ENCODE measurements at places on chromosomes 3 and 15.

DNA sequence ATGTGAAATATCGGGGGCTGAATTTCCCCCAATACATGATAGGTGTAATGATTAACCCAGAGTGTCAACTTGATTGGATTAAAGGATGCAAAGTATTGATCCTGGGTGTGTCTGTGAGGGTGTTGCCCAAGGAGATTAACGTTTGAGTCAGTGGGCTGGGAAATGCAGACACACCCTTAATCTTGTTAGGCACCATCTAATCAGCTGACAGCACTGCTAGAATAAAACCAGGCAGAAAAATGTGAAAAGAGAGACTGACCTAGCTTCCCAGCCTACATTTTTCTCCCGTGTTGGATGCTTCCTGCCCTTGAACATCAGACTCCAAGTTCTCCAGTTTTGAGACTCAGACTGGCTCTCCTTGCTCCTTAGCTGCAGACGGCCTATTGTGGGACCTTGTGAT is 247.8 kb downstream of the OTOL1 start:
- no peak for DNase-seq

- no peak for DNase-seq
Measured at GRCh38 chr3:162134571-162134970, 638.0 kb downstream of the OTOL1 start.

GRCh38 chr15:73687351-73687750 is 3.2 kb downstream of the CD276 start:
- no peak for DNase-seq

DNA sequence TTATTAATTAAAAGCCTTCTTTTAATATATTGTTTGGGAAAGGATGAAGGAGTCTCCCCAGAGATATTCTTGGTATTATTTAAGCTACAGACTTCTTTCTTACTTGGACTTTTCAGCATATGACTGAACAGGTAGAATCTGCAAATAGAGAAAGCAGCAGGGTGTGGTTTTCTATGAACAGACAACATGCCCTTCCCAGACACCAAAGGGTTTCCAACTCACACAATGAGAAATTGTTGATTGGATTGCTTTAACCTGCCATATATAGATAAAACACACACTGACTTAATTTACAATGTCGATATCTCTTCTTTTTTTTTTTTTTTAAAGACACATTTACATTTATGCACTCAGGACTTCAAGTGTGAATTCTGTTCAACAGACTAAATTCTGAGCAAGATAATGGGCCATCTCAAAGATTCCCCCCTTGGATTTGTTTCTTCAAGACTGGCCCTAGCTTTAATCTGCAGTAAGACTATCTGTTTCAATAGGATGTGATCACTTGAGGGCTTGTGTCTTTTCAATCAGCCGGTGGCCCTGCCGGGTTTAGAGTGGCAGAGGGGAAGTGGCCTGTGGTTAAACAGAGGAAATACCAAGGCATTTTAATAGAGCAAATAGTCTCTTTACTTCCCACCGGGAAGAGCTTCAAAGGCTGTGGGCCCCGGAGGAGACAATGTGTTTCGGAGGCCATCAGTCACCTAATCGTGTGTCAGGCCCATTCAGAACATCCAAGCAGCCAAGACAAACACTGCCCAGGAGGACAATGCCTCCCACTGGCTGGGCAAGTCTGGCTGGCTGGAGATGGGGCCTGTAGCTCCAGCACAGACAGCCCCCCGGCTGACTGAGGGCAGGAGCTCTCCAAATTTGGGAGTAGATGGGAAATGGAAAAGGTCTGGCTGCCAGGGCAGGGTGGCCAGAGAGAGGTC is 6.1 kb downstream of the IL17RD start:
- no peak for DNase-seq

DNA sequence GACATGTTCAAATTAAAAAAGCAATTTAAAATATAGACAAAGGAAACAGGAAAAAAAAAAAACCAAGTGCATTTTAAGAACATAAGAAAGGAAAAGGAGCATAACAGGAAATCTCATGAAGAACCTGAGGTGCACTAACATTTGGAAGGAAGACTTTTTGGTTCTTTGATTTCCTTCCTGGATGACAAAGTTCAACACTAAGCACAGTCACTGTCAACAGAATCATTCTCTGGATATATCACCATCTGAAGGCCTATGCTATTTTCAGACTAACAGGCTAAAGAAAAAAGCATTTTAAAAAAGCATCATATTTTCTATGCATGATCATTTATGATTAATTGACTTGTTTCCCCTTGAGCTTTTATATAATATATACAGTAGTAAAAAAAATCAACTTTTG is 349.6 kb downstream of the PLCL2 start:
- no peak for DNase-seq

DNA sequence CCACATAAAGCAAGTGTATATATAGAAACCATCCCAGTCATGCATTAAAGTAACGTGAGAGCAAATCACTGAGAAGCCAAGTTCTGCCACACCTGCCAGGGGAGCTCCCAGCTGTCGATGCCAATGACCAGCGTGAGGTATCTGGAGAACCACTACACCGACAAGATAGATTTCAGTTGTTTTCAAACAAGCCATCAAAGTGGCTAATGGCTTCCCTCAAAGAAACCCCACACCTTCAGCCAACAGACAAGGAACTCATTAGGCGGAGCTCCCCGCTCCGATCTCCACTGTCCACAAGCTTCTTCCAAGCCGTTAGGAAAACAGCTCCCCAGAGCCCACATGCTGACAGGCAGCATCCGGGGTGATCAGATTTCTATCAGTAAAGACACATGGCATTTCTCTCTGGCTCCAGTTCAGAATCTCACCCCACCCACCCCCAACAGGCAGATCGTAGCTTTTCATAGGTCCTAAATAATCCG is 54.2 kb upstream of the SPATA12 start:
- DNase-seq, result no peak

DNA sequence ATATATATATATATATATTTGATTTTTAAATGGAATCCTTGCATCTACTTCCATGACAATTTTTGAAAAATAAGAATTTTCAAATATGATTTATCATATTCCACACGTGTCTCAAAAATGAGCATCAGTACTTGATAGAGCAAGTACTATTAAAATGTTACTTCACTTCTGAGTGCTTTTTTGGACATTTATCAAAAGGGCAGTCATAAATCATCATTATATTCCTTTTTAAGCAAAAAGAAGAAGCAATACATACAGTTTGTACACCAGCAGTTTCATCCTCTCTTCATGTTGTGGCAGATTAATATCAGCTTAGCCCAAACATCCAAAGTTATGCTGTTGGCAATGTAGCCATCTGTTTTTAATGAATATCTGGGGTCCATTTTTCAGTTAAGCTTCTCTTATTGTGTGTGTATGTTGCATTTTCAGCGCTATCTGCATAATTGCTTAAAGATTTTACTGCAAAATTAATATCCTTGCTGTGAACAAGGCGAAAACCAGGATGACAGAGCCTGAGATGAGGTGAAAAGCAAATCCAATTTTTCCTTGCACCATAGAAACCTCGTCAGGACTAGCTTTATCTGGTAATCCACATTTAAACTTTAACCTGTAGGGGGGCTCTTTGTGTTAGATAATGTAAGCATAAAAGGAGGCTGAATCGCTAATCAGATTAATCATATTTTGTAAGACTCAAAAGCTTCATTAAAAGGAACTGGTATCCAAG is 604.9 kb upstream of the AGTR1 start:
- no peak for DNase-seq

DNA sequence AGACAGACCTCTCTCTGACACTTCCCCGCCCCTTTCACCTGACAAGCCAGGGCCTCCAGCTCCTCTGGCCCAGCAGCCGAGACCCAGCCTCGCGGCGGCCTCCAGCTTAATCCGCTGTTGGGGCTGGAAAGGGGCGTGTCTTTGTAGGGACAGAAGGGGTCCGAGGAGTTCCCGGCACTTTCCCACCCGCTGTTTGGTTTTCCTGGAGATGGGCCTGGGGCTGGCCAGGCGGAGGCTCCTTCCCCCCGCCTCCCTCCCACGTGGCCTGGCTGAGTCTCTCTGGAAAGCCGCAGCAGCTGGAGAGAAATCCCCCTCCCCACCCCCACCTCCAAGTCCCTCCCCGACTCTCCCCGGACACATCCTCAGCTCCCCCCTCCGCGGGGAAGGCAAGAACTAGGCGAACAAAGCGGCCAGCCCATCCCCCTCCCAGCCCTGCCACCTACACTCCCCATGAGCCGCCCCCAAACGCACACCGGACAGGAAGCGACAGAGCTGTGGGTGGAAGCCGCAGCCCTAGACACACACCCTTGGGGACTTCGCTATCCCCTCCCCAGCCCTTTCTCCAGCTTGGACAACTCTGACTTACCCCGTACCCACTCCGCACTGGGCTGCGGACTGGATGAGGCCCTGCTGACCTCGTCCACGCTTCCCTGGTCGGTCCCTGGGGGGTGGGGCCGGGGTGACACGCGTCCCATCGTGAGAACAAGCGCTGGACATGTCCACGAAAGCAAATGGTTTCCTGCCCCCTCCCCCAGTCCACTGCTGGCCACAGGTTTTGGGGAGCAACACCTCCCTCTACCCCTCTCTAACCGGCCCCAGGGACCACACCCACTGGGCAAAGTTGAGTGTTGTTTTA is 1.2 kb downstream of the IGDCC4 start:
- DNase-seq, result no peak

DNA sequence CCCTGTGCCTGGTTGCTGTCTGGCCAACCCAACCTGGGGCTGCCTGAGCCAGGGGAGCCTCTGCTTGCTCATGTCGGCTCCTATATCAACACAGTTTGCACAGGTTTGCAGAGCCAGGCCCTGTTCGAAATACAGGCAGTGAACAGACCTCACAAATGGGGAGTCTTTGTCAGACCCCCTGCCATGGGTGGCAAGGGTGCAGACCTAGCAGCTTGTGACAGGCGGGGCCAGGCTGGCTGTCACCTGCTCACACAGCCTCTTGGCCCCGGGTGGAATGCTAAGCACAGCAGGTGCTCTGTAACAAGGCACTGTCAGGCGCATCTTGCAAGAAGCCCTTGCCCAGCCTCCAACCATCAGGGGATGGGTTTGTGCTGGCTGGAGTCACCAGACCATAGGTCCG is 47.3 kb downstream of the BDH1 start:
- no peak for DNase-seq

DNA sequence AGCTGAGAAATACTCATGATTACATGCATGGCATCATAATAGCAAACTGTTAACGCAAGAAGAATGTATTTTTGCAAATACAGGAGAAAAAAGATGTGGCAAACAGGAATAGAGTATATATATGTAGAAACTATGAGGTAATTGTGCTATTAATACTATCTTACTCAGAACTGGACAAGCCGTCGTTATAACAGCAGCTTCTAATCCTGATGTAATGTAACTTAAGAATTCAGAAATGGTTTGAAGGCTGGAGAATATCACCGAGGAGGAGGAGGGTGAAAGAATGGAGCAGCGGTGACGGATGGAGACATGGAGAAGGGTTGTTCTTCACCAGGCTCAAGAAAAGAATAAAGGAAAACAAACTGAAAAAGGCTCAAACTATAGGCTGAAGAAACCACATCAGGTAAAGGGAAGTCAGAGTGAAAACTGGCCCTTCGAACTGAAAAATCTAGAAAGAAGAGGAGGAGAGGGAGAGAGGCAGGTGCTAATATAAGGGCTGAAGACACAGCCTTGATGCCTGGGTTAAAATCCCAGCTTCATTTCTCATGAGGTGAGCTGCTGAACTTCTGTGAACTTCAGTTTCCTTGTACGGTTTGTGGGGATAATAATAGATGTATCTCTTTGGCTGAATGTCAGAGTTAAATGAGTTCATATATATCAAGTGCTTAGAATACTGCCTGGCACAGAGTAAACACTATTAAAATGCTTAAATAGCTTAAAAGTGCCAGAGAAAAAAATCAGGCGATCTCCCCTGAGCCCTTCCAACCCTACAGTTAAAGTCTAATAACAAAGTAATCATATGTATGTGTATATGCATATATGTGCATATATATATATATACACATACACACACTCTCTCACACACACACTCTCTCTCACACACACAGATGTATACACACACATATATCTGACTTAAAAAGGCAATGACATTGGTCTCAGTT is 43.9 kb downstream of the GOLIM4 start:
- no peak for DNase-seq

GRCh38 chr3:113771993-113772392 is 25.2 kb downstream of the ATP6V1A start:
- DNase-seq, result no peak

- DNase-seq, result no peak
Measured at GRCh38 chr3:76724706-76725105, 315.2 kb upstream of the ROBO2 start.

DNA sequence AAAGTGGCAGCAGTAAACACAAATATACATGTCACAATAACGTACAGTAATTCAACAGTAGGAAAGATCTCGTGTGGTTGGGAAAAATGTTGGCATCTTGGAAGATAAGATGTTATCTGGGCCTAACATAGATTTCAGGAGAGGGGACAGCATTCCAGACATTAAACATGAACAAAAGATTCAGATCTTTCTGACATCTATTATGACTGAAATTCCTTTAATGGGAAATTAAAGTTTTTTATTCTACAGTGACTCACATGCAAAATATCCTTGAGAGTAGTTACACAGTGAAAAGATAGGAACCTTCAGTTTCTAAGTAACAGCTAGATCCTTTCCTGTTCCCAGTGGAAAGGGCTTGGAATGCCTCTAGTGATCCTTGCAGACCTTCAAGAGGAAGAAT is 9.2 kb downstream of the NDUFB5 start:
- no peak for DNase-seq

Measured in stimulated activated CD4-positive, alpha-beta T cell treated with anti-CD3 and anti-CD28 coated beads, TNF-alpha, amount 100 ng/mL, for 1 hour (primary cell).